ENCODE measurements at places on chromosomes 4 and X.

GRCh38 chrX:127390316-127390715, 570.8 kb downstream of the PRR32 start:
- no peak for DNase-seq

DNA sequence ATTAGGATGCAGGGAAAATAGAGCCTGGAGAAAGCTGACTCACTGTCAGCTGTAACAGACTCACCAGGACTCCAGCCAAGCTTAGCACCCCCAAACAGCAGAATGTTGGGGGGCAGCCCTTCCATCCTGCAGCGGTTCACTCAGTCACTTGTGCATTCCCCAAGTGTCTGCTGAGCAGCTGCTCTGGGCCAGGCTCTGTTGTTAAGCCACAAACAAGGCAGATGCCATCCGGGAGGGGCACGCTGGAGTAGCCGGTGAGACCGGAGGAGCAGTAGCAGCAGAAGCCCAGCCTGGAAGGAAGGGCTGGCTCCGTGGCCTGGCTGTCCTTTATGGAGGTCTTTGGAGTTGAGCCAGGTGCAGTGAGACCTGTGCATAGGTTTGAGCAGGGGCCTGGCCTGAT, 22.0 kb downstream of the CCNQ start:
- no peak for DNase-seq

GRCh38 chr4:105963461-105964400, 68.5 kb downstream of the NPNT start:
- no peak for DNase-seq

GRCh38 chrX:140439476-140439875, 65.4 kb downstream of the SOX3 start:
- DNase-seq: no peak

Data from activated effector memory CD4-positive, alpha-beta T cell treated with anti-CD3 and anti-CD28 coated beads, Interleukin-2, amount 50 U/mL, for 16 hours (primary cell).